ENCODE measurements at places on chromosomes 3 and 15.

DNA sequence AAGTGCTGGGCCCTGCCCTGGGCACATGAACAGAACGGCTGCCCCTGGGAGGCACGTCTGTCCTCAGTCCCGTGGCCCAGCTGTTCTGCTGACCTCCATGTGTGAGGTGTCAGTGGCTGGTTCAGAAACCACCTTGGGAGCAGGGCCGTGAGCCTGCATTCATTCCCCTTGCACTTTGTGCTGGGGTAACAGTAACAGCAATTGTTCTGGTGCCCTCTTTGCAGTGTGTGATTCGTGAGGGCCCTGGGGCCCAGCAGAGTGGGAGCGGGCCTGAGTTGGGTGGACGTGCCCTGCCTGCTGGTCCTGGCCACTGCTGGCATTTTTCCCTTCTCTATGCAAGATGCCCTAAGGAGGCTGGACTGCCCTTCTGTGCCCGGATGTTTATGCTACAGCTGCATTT, 50.4 kb upstream of the MYZAP start:
- DNase-seq, result no peak

- no peak for DNase-seq
These were observed 37.1 kb upstream of the CLK3 start for GRCh38 chr15:74578496-74578994.

DNA sequence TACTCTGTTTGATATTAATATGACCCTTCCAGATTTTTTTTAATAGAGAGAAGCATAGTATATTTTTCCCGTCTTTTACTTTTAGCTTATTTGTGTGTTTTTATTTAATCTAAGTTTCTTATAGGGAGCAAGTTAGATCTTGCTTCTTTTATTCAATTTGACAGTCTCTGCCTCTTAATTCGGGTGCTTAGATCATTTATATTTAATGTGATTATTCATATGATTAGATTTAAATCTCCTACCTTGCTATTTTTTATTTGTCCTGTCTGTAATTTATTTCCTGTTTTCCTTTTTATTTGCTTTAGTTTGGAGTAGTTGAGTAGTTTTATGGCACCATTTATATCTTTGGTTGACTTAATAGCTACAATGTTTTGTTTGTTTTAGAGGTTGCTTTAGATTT, 66.1 kb downstream of the GJD2 start:
- DNase-seq, result no peak

- DNase-seq, result no peak
These were observed 34.5 kb downstream of the ACAA1 start for GRCh38 chr3:38102444-38102814.
